ENCODE measurements at places on chromosomes 5 and 9.

GRCh38 chr5:6976971-6977370, 263.7 kb downstream of the TENT4A start:
- no peak for DNase-seq

DNA sequence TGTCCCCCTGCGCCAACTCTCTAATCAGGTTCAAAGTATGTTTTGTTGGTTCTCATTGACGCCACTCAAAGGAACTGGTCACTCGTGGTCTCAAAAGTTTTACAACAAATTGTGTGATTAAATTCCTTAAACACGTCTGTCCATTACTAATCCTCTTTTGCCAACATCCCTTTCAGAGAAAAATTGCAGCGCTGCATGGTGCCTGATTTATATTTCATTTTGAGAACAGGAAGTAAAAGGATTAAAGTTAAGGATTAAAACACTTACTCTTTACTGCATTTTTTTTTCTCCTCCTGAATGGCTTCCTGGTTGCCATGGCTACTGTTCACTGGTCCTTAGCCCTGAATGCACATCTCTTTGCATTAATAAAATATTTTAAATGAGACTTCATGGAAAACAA, 383.5 kb downstream of the GLIS3 start:
- DNase-seq = no peak

- no peak for DNase-seq
Measured at GRCh38 chr5:19885040-19885824, 102.8 kb downstream of the CDH18 start.

DNA sequence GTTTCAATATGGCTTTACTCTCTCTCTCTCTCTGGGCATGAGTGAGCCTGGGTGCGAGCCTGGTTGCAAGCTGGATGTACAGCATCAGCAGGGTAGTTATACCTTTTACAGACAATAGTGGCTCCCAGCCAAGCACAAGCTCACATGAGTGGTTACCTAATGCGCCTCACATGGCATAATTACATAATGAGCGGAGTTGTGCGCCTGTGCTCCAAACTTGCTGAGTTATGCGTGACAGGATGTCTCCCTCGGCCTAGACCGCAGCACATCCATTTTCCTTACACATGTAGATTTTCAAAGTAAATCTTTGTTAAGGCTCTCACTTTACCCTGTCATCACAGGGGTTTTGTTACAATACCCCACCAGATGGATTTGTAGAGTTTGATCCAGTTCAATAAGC, 233.5 kb upstream of the WWC1 start:
- no peak for DNase-seq

GRCh38 chr5:135255461-135256178, 143.4 kb downstream of the MACROH2A1 start:
- DNase-seq = peak; percentile 30

DNA sequence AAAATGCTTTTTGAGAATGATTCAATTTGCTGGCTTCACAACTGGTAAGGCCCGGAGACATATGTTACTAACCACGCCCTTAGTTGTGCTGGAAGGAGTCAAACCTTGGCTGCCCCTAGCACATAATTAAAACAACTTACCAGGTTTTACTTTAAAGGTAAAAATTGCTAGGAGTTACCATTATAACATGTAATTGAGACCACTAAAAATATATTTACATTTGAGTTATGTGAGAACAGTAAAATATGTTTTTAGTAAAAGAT, 435.6 kb upstream of the CDH9 start:
- DNase-seq = no peak

- DNase-seq = no peak
Measured at GRCh38 chr5:83589786-83590185, 118.2 kb downstream of the VCAN start.

DNA sequence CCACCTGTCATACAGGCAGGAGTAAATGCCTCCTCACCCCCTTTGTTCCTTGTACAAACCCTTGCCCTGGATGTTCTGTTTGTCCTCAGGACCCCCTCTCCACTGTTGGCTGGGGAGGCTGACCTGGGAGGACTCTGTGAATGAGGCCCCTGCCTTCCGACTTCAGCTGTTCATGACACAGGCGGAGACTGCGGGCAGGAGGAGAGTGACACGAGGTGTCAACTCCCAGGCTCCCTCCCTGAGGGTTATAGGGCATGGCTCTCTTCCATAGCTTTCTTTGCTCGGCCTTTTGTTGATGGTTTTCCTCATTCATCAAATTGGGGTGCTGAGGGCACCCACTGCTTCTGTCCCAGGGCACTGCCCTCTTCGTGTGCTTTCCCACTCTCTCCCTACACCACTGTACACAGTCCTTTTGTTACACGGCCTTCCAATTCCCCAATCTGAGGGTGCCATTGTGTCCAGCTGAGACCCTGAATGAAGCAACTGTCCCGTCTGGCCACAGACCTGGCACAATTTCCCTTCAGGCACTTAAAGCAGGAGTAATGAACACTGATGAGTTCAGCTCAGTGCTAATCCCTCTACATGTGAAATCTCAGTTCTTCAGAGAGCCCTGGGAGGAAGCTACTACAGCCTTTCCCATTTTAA, 33.8 kb downstream of the KCNIP1 start:
- no peak for DNase-seq

- DNase-seq = no peak
Measured at GRCh38 chr5:74201334-74202081, 439.0 kb downstream of the ENC1 start.

- no peak for DNase-seq
Measured at GRCh38 chr5:133321833-133322420, 270.1 kb downstream of the HSPA4 start.

DNA sequence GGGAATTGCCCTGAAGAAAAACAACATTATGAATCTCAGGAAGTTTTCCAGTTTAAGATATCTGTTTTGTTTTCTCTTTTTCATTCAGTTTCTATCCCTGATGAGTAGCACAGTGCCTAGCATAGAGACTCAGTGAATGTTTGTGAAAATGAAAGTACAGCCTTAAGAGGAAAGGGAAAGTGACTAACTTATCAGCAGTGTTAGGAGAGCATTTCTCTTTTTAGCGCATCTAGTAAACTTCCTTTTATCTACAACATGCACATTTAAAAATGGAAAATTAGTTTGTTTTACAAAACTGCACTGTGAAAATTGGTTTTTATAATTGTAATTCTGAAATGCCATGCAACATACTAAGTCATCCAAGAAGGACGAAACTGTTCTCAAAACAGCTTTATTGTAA, 110.8 kb downstream of the SMARCA2 start:
- DNase-seq = no peak

DNA sequence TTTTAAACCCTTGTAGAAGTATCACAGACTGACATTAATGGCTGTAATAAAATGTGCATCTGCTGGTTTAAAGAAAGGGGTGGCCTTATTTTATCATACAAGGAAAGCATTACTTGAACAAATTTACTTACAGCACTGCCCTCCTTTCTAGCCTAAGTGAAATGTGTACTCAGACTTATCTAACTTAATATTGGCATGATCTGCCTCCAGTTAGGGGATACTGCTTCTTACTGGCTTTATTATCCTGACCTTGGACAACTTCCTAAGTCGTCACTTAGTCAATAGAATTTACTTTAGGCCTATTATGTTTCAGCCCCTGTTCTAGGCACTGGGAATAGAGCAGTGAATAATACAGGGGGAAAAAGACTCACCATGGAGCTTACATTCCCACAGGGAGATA, 79.4 kb downstream of the TEK start:
- no peak for DNase-seq

GRCh38 chr5:128241051-128241695, 157.6 kb downstream of the SLC12A2 start:
- DNase-seq = no peak

GRCh38 chr5:51201024-51201423, 182.2 kb upstream of the ISL1 start:
- no peak for DNase-seq

- no peak for DNase-seq
Measured at GRCh38 chr5:134403951-134404350, 7.7 kb downstream of the CDKN2AIPNL start.

DNA sequence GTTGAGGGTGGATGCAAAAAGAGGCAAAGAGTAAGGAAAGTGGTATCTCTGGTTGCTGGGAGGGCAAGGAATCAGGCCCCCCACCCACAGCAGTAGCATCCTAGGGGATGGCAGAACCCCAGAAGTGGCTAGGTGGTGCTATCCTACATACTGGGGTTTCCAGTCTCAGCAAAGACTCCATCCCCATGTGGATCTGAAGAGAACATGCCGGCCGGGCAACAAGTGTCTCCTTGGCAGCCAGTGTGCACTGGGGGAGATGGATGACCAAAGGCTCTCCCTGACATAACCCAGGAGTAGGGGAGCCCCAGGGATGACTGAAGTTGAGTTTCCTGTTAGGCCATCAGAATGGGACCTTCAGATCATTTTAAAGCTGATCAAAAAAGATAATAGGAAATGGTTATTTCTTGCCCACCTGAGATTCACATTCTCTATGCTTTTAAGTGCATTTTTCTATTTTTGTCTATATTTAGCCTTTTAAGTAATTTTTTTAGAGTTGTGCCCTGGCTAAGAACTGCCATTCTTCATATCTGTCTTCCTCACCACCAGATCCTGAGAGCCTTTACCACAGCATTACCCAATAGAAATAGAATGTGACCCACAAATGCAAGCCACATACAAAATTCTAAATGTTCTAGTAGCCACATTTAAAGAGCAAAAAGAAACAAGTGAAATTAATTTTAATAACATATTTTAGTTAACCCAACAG, 78.7 kb upstream of the SMIM23 start:
- DNase-seq = no peak

Measured in mesothelial cell of epicardium (in vitro differentiated cells).